ENCODE measurements at places on chromosomes 4 and X.

GRCh38 chr4:8099981-8100464 is 58.6 kb downstream of the ABLIM2 start:
- DNase-seq, result no peak

DNA sequence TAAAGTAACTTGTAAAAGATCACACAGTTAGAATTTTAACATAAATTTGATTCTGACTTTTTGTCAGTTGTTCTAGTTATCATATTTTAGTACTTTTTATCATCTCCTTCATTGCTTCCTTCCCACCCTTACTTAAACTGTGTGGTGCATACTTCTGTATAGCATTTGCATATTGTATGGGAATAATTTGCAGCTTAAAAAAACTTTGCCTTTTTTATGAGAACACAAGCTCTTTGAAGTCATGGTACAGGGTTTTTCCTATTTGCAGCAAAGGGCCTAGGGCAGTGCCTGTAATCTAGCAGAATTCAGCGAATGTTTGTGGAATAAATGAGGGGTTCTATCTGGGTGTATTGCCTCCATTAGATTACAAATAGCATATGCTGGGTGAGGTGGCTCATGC is 41.6 kb downstream of the SYNPO2 start:
- no peak for DNase-seq

DNA sequence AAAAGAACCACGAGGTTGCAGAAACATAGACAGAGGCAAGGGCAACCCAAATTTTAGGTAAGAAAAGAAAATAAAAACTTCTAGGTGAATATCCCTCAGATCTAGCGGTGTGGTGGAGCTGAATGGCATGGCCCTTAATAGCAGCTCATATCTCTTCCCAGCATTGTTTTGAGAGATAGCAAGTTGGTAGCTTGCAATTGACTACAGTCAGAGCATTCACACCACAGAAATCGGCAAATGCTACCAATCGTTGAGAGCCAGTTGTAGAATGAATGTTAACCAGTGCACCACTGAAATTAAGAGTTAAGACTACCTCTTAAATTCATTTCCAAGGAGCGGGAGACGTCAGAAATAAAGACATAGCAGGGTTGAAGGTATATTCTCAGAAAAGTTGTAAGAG is 184.0 kb upstream of the KIT start:
- DNase-seq, result no peak

GRCh38 chr4:145203410-145203809 is 23.0 kb upstream of the OTUD4 start:
- DNase-seq, result no peak

GRCh38 chr4:20624793-20625374 is 75.4 kb upstream of the PACRGL start:
- no peak for DNase-seq

DNA sequence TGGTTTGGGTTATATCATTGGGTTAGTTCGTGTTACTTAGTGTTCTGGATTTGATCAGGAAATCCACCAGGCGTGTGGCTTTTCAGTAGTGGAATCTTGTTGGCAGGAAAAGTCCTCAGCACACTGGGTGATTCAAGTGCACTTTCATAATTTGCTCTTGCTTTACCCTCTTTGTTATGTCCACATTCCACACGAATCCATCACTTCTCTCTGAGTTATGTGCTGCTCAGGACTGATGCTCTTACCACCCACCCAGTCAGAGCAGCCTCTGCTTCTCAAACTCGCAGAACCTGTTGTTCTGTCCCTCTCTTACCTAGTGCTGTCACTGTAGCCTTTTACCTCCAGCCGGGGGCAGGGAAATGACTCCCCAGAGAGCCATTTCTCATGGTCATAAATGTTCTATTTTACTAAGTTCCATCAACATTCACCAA is 37.2 kb upstream of the SCRG1 start:
- DNase-seq, result peak; percentile 75

DNA sequence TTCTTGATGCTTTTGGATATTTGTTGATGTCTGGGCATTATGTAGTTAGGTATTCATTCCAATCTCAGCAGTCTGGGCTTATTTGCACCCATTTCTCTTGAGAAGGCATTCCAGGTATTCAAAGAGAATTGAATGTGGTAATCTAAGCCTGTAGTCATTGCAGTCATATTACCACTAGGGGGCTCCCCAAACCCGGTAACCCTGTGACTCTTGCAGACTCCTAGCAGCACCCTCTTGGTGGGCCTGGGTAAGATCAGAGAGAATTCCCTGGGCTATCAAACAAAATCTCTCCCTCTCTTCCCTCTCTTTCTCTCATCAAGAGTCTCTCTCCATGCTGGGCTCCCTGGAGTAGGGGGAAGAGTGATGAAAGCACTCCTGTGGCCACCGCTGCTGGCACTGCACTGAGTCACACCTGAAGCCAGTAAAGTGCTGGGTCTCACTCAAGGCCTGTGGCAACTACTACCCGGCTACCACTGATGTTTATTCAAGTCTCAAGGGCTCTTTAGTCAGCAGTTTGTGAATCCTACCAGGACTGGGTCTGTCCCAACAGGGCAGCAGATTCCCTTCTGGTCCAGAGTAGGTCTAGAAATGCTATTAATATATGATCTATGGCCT is 187.7 kb upstream of the NUDT10 start:
- DNase-seq, result peak; percentile 17

- DNase-seq, result no peak
Observed at GRCh38 chrX:102837847-102838246, 99.2 kb upstream of the RAB40AL start.

All from GM03348 (cell line).